ENCODE measurements at places on chromosomes 16 and 17.

DNA sequence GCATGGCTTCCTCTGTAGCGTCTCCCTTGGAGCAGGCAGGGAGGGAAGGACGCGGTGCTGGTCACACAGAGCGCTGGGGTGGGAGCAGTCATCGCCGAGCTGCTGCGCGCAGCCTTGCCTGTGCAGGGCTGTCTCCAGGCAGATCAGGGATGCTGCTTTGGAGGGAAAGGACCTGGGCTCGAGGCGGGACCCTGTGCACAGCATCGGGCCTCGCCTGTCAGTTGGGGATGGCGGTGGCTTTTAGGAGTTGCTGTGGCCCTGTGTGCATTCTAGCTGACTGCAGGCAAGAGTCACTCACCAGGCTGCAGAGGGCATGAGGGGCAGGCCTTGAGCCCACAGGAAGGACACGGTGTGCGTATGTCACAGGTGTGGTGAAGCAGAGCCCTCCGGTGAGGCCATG, 10.1 kb downstream of the ACSF3 start:
- no peak for DNase-seq

- DNase-seq: no peak
Observed at GRCh38 chr17:62084585-62084984, 19.5 kb upstream of the MED13 start.

DNA sequence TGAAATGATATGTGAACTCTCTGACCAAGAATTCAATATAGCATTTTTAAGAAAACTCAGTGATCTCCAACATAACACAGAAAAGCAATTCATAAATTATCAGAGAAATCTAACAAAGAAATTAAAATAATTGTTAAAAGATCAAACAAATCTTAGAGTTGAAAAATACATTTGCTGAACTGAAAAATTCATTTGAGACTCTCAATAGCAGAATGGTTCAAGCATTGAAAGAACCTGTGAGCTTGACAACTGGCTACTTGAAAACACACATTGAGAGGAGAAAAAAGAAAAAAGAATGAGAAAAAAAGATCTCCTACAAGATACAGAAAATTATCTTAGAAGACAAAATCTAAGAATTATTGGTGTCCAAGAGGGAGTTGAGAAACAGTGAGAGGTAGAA, 203.5 kb downstream of the CEP112 start:
- DNase-seq: no peak

GRCh38 chr16:64394061-64394460, 727.8 kb downstream of the CDH11 start:
- no peak for DNase-seq

GRCh38 chr17:49461580-49461979, 33.5 kb upstream of the NGFR start:
- DNase-seq: no peak

GRCh38 chr17:32693194-32693897, 183.6 kb downstream of the MYO1D start:
- DNase-seq: no peak

DNA sequence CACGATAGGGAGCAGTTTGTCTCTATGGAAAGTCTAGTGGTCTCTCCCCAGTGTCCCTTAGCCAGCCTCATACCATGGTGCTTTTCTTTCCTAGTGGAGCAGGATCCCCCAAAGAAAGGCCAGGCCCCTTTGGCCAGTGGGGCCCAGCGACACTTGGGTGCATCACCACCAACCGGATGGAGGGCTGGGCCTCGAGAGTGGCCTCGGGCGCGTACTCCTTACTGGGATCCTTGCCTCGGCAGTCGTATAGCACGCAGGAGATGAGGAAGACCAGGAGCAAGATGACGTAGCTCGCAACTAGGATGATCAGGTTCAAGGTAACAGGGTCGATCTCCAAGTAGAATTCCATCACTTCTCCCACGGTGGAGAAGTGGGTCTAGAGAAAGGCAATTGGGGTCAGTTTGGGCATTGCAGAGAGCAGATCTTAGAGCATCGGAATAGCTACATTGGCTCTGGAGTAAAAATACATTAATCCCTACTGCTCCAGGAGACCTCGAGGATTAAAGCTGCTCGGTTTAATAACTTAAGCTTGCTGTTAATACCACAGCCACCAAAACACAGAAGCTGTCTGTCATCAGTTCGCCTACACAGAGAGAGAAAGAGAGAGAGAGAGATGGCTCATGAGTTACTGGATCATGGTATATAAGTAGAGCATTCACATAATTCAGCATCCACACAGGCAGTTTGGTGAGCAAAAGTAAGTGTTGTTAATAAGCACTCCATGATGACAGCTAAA, at the start of gene SMIM36:
Gene SMIM36, minus strand, starts transcription at position 467 of the 736 bp plus-strand sequence.
- DNase-seq: no peak

GRCh38 chr17:68771867-68772515, 170.8 kb upstream of the FAM20A start:
- no peak for DNase-seq

GRCh38 chr17:62099532-62099931, 34.5 kb upstream of the MED13 start:
- DNase-seq: no peak

- DNase-seq: no peak
Observed at GRCh38 chr17:41928693-41929251, 1.6 kb upstream of the ODAD4 start.

DNA sequence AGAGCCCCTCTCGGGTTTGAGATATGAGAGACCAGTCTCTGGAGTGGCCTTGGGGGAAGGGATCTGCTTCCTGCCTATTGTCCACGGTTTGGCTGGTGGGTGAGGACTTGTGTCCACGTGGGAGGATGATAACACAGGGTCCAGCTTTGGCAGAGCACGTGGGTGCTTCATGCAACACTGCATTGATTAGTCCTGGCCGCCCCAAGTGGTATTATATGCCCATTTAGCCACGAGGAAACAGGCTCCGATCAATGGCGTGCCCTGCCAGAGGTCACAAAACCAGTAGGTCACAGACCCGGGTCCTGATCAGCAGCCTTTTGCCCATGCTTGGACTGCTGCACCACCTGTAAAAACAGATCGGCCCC, 141.6 kb downstream of the RGS9 start:
- peak; percentile 66 for DNase-seq

DNA sequence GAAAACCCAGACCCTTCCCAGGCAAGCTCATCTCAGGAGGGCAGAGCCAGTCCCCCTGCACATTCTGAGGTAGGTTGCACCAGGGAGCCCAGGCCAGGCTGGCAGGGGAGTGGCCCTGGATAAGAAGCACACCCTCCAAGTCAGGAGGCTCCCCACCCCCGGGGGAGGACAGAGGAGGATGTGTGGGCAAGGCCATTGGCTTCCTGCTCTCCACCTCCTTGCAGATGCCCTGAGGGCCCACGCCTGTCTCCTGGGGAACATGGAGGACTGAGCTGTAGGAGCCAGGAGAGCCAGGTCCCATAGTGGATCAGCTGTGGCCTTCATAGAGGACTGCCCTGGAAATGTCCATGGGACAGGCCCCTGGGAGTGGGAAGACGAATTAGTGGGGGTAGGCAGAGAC, 126.7 kb downstream of the IRF8 start:
- no peak for DNase-seq

GRCh38 chr17:46944931-46945330, 22.0 kb downstream of the GOSR2 start:
- no peak for DNase-seq

- DNase-seq: no peak
Observed at GRCh38 chr16:86806838-86807351, 228.5 kb downstream of the FOXL1 start.

DNA sequence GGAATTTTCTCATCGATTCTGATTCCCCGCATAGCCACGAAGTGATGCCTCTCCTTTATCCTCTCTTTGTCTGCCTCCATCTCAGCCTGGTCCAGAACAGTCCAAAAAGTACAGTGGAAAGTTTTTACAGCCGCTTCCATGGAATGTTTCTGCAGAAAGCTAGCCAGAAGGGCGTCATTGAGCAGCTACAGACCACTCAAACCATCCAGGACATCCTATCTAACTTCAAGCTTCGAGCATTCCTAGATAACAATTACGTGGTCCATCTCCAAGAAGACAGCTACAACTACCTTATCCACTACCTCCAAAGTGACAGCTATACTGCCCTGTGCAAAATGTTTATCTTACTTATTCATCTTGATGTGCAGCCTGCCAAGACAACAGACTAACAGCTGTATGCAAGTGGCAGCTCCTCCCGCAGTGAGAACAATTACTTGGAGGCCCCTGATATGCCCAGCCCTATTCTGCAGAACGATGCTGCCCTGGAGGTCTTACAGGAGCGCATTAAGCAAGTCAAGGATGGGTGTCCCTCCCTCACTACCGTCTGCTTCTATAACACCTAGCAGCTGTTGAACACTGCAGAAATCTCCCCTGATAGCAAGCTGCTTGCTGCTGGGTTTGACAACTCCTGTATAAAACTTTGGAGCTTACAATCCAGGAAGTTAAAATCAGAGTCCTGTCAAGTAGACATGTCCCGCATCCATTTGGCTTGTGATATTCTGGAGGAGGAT, 38.9 kb downstream of the SLFN12L start:
- DNase-seq: no peak

DNA sequence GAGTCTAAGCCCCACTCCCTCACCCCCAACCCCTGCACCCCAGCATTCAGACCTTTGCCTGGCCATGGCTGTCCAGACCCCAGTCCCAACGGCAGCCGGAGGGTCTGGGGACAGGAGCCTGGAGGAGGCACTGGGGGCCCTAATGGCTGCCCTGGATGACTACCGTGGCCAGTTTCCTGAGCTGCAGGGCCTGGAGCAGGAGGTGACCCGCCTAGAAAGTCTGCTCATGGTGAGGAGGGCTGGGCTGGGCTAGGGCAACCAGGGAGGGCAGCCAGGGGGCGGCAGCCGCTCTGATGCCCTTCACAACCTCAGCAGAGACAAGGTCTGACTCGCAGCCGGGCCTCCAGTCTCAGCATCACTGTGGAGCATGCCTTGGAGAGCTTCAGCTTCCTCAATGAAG, 14.4 kb downstream of the RIPOR1 start:
- DNase-seq: no peak

- no peak for DNase-seq
Observed at GRCh38 chr16:3728424-3729160, 11.3 kb upstream of the TRAP1 start.

DNA sequence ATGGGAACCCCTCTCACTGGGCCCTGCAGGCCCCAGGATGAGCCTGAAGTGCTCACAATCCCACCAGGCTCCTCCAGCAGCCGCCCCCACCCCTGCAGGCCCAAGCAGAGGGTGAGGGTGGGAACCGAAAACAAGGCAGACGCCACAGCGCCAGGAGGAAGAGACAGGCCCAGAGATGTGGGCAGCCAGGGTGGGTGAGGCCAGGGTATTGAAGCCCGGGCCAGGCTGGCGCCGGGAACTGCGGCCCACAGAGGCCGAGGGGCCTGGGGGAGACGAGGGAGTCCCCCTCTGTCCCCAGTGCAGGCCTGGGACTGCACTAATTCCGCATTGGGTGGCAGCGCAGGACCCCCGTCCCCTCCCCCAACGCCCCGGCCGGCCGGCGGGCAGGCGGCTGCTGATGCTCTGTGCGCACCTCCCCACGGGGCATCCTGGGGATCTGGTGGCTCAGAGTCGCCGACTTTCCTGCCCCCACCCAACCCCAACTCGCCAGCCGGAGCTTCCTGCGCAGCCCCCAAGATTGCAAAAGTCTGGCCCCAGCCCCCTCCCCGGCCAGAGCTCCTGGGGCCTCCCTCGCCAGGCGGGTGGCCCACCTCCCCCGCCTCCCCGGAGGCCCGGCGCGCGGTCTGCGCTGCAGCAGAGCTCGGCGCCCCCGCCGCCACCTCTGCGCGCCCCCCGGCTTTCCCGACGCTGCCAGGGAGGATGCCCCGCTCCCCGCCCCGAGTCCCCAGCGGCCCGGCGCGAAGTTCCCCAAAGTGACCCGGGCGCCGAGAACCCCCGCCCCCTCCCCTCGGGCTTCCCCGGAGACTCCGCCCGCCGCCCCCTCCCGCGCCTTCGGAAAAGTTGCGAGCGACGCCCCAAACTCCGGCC, 107.8 kb downstream of the ENGASE start:
- no peak for DNase-seq

Data from osteocyte (in vitro differentiated cells).